ENCODE measurements at places on chromosomes 6 and 20.

- DNase-seq, result no peak
Observed at GRCh38 chr6:112231594-112232060, 22.7 kb downstream of the LAMA4 start.

DNA sequence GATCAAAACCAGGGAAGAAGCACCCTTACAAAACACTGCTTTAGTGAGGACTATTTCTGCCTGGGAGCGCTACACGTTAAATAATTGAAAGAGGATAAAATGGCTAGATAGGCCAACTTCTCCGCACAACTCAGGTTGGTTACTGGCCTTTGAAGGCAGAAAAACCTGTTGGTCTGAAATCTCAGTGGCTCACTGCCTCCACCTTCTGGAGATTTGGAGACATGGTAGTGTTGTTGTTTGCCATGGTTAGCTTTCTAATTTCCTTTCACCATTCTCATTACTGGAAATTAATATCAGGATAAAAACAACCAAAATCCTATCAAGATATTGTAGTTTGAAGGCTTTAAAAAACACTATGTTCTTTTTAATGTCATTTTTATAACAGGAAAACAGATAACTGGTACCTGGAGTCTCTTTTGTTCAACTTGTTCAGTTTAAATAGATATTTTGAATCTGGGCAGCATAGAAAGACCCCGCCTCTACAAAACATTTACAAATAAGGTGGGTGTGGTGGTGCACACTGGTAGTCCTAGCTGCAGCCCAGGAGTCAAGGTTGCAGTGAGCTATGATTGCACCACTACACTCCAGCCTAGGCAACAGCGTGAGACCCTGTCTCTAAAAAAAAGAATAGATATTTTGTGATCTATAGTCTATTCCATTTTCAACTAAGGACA is 27.5 kb upstream of the BCLAF1 start:
- DNase-seq, result peak; percentile 46

DNA sequence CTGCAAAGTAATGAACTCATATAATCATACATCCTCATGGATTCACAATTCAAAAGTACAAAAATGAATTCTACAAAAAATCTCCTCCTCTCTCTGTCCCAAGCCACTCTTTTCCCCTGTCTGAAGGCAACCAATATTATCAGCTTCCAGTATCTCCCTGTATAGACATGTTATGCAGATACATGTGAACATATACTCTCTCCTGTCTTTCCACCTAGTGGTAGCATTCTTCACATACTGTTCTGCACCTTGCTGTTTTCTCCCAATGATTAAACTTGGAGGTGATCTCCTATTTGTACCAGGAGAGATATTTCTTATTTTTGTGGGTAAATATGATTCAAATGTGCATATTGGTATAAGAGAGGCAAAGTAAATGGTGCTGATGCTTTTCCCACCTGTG is 416.4 kb downstream of the EPM2A start:
- no peak for DNase-seq

GRCh38 chr6:144468709-144469108 is 183.6 kb downstream of the UTRN start:
- no peak for DNase-seq

DNA sequence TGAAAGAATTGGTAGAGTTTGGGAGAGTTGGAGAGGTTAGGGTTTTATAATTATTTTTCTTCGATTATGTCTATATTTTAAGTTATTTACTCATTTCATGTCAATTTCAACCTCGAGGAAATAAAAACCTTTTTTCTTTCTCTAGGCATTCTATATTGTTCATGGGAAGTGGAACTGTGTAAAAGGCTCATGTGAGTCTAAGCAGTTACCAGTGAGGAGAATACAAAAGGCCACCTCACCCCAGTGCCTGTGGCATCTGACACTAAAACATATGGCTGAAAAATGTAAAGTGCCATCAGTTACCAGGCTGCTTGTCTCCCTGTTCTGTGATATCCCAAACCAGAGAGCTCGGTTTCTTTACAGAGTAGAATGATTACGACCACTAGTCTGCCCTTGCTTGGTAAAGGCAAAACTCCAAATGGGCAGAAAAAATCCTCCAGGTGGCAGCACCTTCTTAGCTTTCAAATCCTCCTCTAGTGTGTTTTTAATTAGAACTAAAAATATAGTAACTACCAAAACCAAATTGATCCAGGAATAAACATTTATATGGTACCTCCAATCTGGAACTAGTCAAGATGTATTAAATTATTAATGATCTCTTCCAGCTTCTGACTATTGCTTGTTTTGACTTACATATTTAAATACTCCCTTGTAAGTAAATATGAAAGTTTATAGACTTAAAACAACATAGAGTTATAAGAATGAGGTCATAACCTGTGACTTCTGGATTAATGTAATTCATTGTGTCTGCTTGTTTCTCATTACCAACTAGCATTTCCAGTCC is 122.6 kb upstream of the MCHR2 start:
- DNase-seq, result no peak

GRCh38 chr6:31681135-31681671 is 336 bp upstream of the LY6G5C start:
- no peak for DNase-seq

- no peak for DNase-seq
Observed at GRCh38 chr6:113258771-113259170, 598.4 kb upstream of the MARCKS start.

GRCh38 chr6:16236631-16237199 is 1.7 kb upstream of the GMPR start:
- DNase-seq, result no peak

DNA sequence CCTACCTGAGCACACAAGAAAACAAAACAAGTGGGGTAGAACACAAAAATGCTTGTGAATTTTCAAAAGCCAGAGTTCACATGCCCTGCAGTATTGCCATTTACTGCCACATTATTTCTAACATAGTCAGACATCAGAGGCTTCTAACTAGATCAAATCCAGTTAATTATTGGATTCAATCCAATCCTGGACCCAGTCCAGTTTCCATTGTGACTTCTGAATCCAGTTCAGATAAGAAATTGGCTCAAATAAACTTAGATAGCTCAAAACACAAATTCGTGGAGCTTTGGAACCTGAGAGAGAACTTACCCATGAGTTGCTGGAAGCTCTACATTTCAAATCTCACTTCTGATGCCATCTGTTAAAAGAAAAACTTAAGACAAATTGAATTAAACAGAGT is 85.2 kb upstream of the ANKEF1 start:
- DNase-seq, result no peak

DNA sequence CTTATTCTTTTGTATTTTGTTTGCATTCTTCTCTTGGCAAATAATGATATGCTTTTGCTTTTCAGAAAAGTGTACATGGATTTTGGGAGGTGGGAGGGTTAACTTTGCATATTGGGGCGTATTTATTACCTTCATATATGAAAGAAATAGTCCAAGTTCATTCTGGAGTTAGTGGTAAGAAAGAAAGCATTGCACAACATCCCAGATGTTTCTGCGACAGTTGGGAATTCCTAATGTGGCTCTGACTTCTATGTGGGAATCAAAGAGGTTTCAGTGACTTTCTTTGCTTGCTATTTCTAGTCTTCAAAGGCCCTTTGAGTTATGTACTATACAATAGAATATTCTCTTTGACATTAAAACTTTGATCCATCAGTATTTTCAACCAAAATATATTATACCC is 78.1 kb downstream of the MMUT start:
- DNase-seq, result no peak

GRCh38 chr20:42957704-42958095 is 232.0 kb downstream of the PTPRT start:
- no peak for DNase-seq

GRCh38 chr6:41577356-41578216 is 31.4 kb downstream of the FOXP4 start:
- no peak for DNase-seq

DNA sequence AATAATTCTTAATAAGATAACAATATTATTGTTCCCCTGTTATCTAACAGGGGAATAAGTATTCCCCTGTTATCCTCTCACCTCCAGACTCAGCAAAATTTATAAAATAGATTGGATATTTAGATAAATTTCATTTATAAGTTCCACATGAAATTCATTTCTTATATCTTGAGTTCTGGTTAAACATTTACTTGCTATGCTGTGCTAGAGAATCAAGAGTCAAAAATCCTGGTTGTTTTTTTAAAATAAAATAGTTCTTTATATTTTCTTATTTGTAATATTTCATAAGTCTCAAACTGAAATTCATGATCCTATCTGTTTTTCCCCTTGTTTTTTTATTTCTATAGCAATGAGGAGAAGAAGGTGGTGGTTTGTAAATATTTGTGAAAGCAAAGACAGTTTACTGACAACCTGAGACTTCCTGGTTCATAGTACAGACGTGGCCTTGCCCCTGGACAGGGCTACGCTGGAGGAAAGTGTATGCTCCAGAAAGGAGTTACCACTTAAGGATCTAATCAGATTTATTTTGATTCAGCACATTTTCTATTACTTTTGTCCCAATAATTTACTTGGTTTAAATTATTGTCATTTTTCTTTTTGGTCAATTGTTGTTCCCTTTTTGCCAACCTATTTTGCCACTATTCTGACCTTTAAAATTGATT is 37.8 kb upstream of the MARCKS start:
- DNase-seq, result no peak

- no peak for DNase-seq
Observed at GRCh38 chr20:47805951-47806350, 20.7 kb upstream of the SULF2 start.

- no peak for DNase-seq
Observed at GRCh38 chr6:15387118-15387517, 141.2 kb downstream of the JARID2 start.

DNA sequence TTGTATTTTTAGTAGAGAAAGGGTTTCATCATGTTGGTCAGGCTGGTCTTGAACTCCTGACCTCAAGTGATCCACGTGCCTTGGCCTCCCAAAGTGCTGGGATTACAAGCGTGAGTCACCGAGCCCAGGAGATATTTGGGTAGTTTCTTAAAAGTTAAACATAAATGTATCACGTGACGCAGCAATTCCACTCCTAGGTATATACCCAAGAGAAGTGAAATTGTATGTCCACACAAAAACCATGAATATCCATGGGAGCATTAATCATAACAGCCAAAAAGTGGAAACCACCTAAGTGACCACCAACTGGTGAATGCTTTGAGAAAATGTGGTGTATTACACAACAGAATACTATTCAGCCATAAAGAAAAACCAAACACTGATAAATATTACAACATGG is 164.8 kb downstream of the MRPL14 start:
- DNase-seq, result no peak

GRCh38 chr20:3820901-3821727 is 767 bp downstream of the AP5S1 start:
- DNase-seq, result no peak

- no peak for DNase-seq
Observed at GRCh38 chr20:62111148-62111547, 11.1 kb upstream of the LSM14B start.

DNA sequence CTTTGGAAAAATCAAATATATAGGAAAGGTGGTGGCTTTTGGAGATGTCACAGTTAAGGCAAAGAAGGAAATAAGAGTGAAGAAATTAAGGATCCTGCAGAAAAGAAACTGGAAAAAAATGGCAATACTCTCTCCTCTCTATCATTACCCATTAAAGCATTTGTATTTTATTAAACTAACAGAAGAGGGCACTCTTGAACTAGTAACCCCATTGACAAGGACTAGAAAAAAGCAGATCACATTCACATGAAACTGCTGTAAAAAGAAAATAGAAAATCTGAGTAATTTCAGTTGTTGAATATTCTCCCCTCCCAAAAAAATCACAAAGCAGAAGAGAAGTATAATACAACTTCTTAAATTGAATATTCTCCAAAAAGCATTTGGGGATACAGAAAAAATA is 104.1 kb upstream of the SLC35B3 start:
- no peak for DNase-seq

DNA sequence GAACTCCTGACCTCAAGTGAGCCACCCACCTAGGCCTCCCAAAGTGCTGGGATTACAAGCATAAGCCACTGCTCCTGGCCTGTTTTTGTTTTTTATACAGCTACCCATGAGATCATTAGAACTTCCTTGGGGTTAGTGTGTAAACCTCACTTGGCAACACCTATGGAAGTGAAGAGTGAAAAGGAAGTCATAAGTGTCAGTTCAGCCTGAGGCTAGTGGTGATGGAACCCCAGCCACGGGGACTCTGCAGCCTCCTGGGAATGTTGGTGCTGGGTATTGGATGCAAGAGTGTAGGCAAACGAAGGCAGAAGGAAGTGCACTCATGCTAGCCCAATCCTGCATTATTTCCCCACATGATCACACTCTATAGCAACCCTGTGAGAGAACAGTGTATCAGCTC is 33.6 kb upstream of the FUCA2 start:
- DNase-seq, result no peak

GRCh38 chr20:7003598-7003997 is 236.1 kb downstream of the BMP2 start:
- DNase-seq, result no peak

GRCh38 chr20:21113697-21114096 is 7.5 kb upstream of the LINC00237 start:
- DNase-seq, result no peak

DNA sequence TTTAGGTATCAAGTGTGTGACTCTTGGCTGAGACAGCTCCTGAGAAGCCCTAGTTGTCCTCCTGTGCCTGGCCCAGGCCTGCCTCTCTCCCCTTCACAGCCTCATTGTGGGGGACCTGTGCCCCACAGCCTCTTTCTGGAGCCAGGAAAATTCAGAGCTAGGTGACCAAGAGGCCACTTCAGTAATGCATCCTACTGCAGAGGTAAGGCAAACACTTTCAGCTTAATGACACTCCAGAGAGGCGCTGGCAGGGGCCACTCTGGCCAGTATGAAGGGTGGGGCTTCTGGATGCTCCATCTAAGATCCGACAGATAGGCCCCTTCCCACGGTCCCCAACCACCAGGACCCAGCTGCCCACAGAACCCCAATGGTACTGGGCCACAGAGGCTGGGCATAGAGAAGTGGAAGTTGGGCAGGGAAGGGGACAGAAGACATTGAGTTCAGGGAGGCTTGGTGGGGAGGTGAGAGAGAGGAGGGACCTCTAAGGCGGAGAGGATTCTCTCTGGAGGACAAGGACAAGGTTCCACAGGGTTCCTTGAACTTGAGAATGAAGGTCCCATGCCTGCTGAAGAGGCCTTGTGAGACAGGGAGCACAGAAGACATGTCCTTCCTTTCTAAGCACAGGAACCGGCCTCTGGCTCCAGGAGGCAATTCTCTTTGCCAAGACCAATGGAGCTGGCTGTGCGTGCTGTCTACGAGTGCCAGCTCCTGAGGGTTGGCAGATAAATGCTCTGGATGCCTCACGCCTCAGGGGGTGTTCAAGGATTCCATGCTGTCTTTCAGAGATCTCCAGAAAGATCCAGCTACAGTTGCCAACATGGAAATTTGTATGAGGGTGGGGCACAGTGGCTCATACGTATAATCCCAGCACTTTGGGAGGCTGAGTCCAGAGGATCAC is 46.4 kb upstream of the TGM2 start:
- no peak for DNase-seq

- DNase-seq, result no peak
Observed at GRCh38 chr6:169184419-169184818, 69.2 kb downstream of the THBS2 start.

DNA sequence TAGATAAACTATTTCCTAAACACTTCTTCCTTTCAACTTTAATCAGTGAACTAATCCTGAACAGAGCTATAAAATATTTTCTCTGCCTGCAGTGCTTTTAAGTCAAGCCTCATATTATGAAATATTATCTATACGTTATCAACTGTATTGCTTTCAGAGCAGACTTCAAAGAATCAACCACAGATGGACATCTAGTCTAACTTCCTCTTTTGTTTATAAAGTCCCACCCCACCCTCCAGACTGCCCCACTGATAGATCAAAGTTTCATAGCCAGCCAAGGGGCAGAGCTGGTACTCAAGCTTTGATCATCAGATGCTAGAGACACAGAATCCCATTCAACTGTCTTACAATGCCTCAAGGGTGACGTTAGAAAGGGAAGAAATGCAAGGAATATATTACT is 308.3 kb downstream of the LAMA2 start:
- DNase-seq, result no peak

GRCh38 chr6:69693762-69694161 is 103.0 kb downstream of the LMBRD1 start:
- DNase-seq, result no peak
